ENCODE measurements at places on chromosomes 4 and X.

DNA sequence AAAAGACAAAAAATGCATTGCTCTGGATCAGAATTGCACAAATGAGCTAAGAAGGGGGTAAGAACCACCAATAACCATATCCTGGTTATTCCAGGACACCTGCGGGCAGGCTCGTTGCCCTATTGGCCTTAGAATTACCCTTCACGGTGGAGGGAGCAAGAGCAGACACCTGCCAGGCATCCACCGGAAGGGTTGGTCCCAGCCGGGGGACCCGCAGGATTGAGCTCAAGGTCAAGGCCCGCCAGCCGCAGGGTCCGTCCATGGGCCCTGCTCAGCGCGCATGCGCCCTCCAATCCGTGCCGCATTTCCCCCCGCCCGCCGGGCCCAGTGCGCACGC lies 575 bp downstream of the SLC25A6 start:
- DNase-seq: no peak

- no peak for DNase-seq
Measured at GRCh38 chr4:21077967-21078366, 377.7 kb downstream of the PACRGL start.

DNA sequence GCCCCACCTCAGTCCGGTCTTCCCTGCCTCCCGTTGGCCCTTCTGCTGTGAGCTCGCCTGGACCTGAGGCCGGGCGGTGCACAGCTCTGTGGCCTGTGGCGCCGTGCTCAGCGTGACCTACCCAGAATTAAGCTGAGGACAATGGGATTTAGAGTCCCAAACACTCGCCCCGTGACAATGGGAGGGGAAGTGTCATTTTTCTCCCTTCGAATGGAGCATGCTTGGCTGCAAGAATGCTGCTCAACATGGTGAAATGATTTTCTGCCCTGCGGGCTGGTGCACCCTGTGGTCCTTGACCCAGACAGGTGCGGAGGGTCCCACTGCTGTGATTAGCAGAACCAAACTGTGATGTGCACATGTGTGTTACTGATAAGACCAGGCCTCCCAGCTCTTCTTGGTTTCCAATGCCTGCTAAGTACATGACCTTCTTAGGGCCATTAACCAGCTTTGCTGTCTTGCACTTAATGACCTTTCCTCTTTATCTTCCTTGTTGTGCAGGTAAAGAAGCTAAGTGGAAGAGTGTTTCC lies 772 bp downstream of the EOLA1 start:
- DNase-seq: no peak

DNA sequence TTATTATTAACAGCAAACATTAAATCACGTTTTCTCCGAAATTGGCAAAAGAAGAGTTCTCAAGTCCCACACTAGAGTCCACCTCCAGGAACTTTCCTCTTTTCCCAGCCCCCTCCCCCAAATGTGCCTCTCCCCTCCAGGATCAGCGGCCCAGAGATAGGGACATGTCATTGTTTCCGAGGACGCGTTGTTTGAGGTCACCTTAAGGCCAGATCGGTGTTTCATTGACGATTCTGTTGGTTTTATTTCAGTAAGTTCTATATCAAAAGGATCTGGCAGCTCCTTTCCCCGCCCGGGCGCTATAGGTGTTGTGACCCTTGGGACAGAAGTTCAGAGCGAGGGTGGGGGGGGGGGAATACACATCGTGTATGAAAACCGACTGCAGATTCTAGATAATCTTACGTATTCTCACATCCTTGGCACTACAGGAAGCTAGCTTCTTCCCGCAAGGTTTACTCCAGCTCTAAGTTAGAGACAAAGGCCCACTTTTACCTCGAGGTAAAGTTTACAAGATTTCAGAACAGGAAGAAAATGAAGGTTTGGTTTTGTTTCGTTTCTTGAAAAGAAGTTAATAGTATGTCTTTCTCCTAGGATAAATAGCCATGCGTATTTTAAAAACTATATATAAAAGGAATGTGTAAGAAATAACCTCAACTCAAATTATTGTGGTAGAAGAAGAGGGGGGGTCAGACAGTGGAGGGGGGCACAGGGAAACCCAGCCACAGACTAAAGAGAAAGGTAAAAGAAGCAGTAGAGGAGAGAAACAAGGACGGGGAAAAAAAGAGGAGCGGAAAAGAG lies 739 bp upstream of the MSX1 start:
- DNase-seq: no peak

GRCh38 chr4:125168531-125168930 lies 146.2 kb upstream of the FAT4 start:
- DNase-seq: no peak

DNA sequence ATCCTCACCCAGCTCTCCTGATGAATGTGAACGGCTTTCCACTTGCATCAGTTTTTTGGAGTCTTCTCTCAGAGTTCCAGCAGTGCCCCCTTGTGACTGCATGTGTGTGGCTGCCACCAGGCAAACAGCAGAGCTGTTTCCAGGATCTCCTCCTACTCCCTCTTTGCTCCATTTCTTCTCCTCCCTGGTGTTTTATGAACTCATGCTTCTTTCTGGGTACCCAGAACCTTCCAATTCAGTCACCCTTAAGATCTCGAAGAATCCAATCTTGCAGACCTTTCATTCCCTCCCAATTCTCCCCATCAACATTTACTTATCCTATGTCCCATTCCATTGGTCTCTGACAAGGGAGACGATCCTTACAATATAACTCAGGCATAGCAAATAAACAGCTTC lies 6.8 kb upstream of the TCEANC start:
- DNase-seq: no peak

DNA sequence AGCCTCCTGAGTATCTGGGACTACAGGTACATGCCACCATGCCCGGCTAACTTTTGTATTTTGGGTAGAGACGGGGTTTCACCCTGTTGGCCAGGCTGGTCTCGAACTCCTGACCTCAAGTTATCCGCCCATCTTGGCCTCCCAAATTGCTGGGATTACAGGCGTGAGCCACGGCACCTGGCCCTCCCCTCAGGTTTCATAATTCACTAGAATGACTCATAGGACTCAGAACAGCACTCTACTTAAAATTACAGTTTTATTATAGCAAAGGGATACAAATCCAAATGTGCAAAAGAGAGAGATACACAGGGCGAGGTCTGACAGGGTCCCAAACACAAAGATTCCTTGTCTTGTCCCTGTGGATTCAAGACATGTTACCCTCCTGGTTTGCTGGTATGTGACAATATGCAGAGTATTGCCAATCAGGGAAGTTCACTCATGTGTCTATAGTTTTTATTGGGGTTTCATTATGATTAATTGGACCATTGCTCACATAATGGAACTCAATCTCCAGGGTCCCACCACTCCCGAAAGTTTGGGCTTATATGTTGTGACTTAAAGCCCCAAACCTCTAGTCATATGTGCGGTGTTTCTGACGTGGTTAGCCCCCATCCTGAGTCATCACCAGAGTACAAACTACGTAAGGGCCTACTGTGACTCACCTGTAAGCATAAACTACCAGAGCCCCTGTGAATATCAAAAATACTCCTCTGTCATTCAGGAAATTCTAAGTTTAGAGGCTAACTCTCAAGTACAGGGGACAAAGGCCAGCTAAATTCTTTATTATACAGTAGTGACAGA lies 5.2 kb downstream of the YIPF6 start:
- no peak for DNase-seq

- DNase-seq: no peak
Measured at GRCh38 chr4:108628411-108628810, 8.0 kb downstream of the RPL34 start.

DNA sequence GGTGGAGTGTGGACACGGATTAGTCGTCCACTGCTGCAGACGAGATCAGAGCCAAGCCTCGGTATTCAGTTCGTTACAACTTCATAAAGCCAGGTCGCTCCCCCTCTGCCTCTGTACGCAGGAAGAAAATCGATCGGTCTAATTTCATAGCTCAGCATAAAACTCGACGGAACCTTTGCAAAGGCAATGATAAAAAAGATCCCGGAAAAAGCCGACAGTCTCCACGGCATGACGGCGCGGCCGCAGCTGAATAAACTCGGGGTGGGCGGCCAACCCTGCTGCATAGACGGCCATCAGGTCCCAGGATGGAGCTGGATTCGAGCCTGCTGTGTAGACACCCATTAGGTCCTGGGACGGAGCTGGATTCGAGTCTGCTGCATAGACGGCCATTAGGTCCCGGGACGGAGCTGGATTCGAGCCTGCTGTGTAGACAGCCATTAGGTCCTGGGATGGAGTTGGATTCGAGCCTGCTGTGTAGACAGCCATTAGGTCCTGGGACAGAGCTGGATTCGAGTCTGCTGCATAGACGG lies 113.8 kb upstream of the PPP2R3B start:
- DNase-seq: no peak

GRCh38 chrX:136822337-136823095 lies 41.8 kb upstream of the ARHGEF6 start:
- DNase-seq: no peak

DNA sequence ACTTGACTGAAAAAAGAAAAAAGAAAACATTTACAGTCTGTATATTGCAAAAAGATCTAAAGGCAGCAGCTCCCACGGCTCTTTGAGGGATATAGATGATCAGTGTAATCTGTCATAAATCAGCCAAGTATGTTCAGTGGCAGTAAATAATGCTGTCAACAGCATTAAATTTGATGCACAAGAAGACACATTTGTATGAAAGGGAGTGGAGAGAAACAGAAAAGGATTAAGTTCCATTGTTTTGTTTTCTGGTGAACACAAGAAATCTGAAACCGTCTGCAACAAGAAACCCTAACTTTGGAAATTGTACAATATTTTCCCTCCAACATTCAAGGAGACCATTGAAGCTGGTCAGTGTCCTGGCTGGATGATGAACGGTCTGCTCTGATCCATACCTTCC lies 27.6 kb upstream of the C1QTNF7 start:
- DNase-seq: no peak

DNA sequence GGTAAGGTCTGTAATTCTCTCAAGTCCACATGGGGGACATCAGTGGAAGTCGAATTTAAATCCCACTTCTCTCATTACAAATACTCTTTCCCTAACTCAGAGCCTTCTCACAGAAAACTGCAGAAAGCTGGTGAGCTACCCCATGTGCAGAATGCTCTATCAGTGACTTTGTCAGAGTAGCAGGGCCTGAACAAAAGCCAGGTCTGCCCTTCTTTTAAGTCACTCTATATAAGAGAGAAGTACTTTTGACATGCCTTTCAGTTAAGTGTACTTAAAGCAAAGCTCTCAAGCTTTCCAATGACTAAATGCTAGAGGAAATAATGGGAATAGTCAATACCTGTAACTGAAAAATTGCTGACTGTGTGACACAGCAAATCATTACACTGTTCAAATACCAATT lies 323.1 kb downstream of the KCNIP4 start:
- no peak for DNase-seq

DNA sequence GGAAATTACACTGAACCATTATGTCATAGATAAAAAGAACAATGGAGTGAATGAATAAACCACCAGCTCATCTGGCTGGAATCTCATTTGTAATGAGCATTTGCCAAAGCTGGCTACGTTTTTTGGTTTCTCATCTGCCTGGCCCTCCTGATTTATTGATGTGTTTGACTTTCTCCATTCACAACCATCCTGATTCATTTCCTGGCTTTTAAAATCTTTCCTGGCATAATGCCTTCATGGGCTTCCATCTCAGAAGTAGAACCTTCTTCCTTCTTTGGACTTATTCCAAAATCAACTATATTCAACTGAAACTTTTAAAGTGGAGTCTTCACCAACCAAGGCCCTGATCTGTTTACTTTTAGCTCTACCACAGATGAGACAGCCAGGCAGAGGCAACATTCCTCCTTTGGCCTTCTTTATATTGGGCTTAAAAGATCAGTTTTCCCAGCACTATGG lies 36.0 kb upstream of the ARSJ start:
- DNase-seq: no peak

GRCh38 chr4:42252315-42252714 lies 99.9 kb upstream of the BEND4 start:
- no peak for DNase-seq

- no peak for DNase-seq
Measured at GRCh38 chr4:40960941-40961340, 211.2 kb downstream of the NSUN7 start.

- DNase-seq: no peak
Measured at GRCh38 chr4:79679859-79680258, 271.8 kb upstream of the GK2 start.

DNA sequence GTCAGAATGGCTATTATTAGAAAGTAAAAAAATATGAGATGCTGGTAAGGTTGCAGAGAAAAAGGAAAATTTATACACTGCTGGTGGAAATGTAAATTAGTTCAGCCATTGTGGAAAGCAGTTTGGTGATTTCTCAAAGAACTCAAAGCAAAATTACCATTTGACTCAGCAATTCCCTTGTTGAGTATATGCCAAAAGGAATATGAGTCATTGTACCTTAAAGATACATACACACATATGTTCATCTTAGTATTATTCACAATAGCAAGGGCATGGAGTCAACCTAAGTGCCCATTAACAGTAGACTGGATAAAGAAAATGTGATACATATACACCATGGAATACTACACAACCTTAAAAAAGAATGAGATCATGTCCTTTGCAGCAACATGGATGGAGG lies 148.2 kb downstream of the COMMD8 start:
- DNase-seq: no peak

- DNase-seq: no peak
Measured at GRCh38 chr4:14652522-14652921, 349.8 kb upstream of the CPEB2 start.

GRCh38 chrX:23898412-23898959 lies 9.3 kb downstream of the APOO start:
- DNase-seq: no peak

GRCh38 chrX:118038614-118039365 lies 77.8 kb downstream of the KLHL13 start:
- DNase-seq: no peak

GRCh38 chr4:13492747-13493146 lies 8.6 kb upstream of the RAB28 start:
- no peak for DNase-seq

GRCh38 chrX:6067600-6067999 lies 161.1 kb downstream of the NLGN4X start:
- no peak for DNase-seq

DNA sequence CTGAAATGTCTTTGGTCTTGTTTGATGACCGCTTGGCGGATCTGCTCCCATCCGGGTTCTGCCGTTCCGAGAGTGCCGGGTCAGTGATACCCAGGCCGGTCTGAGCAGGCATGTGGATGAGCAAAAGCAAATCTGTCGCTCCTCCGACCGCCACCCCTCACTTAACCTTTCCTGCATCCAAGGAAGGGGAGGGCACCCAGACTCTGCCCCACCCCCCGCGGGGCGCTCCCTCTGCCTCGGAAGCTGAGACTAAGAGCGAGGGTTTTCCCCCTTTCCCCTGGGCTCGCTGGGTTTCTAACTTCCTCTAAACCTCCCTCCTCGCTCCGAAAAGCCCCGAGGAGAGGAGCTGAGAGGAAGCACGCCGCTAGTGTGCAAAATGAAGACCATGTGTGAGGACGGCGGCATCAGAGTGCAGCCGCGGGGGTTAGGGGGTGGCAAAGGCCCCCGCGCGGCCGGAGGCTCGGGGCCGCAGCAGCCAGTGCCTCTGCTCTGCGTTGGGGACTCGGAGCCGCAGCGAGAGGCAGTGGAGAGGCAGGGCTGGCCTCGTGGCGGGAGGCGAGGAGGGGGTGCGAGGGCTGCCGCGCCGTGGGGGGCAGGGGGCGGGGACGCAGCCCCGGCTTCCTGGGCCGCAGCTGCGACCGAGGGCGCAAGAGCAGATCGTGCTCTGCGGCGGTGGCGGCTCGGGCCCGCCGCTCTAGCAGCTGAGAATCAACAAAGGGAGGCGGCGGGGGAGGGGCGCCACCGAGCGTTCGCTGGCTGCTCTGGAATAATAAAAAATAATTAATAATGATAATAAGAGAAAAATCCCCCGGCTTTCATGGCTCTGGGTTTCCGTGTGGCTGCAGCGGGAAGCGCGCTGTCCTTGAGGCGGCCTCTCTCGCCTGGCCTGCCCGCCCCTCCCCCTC lies 55.8 kb upstream of the BCOR start:
- DNase-seq: no peak
